Stimulated activated CD8-positive, alpha-beta memory T cell treated with anti-CD3 and anti-CD28 coated beads, Interleukin-7, amount 100 ng/mL, for 24 hours (primary cell): ENCODE measurements at places on chromosomes 4 and X.

DNA sequence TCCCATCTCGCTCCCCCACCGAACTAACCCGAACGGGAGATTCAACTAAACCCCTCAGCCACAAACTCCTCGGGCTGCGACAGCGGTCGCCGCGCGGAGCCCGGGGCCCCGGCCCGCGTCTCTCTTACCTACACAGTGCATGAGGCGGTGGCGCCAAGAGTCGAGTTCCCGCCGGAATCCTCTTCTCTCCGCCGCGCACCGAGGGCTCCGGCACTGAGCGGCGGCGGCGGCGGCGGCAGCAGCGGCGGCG lies 160 bp downstream of the LCORL start:
- no peak for DNase-seq

GRCh38 chr4:3291969-3292570 lies 751 bp upstream of the RGS12 start:
- no peak for DNase-seq

DNA sequence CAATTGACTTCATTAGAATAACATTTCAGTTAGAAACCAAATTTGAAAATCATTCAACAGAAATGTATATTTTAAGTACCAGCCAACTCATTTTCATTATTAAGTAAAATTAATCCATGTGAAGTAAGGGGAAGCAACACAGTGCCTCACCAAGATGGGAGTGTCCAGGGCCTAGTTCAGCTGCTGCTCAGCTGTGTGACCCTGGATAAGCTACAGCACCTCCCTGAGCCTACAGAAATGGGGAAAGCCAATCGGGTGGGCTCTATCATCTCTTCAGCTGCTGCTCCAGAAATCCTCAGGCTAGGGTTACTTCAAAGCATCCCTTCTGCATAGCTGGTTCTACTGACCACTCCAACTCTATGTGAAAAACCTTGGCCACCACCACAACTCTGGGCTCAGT lies 18.7 kb downstream of the DCHS2 start:
- DNase-seq, result no peak

DNA sequence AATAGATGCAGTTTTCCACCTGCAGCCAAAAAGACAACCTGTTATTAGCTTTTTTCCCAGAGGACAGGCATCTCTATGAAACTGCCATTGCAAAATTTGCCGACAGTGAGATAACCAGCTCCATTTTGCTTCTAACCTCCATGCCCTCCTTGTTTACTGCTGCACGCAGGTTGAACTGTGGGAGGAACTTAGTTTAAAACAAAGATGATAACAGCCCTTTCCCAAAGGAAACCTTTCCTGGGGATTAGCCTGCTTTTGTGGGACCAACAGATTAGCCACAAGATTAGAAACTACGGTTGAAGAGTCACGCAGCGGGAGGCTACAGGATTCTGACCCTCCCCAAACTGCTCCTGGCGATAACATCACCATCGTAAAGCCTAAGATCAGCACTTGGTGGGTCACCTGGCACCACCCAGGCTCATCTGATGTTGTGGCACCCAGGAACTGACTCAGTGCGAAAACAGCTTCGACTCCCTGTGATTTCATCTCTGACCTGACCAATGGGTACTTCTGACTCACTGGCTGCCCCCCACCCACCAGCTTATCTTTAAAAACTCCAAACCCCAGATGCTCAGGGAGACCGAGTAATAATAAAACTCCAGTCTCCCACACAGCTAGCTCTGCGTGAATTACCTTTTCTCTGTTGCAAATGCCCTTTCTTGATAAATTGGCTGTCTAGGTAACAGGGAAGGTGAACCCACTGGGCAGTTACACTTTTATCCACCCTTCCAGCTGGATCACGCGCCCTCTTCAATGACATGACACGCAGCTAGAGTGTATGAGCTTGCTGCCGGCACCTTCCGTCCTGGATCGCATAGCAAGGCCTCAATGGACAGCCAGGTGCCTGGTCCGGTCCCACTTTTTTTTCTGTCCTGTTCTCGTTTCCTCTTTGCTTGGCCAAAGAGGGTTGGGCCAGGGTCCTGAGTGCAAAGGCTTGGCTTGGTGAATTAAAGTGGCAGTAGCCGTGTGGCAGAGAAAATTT lies 27.2 kb downstream of the NOP14 start:
- peak; percentile 52 for DNase-seq

GRCh38 chr4:125951261-125951887 lies 636.6 kb downstream of the FAT4 start:
- DNase-seq, result no peak
